ENCODE measurements at places on chromosomes 3 and 15.
A peak's percentile ranks its signal among the peaks of the same experiment; 100 is the strongest.

GRCh38 chr3:94379264-94379663 lies 316.4 kb downstream of the NSUN3 start:
- no peak for DNase-seq

- DNase-seq: no peak
These were observed 3.2 kb upstream of the ANKRD63 start for GRCh38 chr15:40286061-40286532.

DNA sequence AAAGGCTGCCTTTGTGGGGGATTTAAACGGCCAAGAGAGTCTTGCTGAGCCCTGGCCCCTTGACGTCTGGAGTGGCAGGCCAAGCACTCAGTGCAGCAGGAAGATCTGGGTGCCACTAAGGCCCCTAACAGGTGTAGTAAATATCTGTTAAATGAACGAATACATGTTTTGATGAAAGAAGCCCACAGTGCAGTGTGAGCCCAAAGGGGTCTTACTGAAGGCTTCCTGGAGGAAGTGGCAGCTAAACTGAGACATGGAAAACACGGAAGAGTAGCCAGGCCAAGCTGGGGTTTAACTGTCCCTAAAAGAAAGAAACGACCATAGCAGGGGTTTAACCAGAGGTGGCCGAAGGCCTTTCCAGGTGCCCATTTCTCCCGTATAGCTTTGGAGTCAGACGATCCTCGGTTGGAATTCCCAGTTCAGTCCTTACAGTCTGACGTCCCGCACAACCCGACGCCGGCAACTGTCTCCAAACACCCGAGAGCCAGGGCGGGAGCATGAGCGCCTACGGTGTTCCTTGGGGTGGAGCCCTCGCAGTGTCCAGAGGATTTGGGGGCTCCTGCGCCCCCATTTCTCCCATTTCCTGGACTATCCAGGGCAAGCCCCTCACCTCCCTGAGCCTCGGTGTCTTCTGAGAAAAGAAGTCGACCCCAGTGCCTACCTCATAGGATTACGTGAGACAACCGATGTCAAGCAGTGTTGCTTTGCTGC lies 910 bp upstream of the ABHD6 start:
- no peak for DNase-seq

- no peak for DNase-seq
These were observed 84.4 kb downstream of the VPS8 start for GRCh38 chr3:184896336-184896735.

DNA sequence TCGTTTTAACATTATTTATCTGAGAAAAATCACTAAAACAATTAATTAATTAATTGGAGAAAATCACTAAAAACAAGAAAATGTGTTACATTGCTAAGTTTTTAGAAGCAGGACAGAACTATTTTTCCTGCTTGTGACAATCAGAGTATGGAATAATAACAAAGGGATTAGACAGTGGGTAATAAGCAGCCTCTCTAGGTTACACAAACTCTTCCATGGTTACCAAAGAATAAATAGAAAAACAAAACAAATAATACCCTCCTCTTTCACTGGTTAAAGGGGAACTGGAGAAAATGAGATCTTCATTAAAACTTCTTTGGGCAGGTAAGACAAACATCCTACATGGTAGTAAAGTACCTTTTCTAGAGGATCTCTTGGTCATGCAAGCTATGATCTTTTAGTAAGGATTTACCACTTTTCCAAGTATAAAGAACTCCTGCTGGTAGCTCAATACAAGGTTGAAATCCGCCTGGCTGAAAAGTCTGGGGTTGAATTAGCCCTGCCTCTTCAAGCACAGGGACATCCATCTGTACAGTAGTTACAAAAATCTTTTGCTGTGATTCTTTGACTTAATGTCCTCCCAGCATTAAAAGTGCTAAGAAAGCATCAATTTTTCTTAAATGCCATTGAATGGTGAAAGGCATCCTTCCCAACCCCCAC lies 2.5 kb upstream of the PLCH1 start:
- DNase-seq: no peak

- DNase-seq: no peak
These were observed 75.5 kb downstream of the NEDD4 start for GRCh38 chr15:55917881-55918296.

- no peak for DNase-seq
These were observed 28.4 kb downstream of the CRTC3 start for GRCh38 chr15:90558171-90558573.

DNA sequence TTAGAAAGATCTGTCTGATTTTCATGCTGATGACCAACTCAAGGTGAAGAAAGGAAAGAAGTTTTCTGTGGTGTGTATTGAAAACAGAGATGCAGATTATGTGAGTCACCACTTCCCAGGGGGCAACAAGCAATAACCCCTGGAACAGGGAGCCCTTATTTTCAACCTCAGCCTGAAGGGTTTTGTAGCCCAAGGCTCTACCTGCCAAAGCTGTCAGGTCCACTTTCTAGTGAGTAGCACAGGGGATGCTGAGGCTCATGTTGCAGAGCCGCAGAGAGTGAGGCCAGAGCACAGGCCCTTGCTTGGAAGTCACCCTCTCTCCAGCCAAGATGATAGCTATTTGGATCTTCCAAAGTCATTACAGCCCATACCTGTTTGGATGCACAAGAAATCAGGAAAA lies 152.2 kb upstream of the SLC24A5 start:
- DNase-seq: no peak

GRCh38 chr3:152203652-152204051 lies 65.1 kb upstream of the MBNL1 start:
- DNase-seq: no peak

DNA sequence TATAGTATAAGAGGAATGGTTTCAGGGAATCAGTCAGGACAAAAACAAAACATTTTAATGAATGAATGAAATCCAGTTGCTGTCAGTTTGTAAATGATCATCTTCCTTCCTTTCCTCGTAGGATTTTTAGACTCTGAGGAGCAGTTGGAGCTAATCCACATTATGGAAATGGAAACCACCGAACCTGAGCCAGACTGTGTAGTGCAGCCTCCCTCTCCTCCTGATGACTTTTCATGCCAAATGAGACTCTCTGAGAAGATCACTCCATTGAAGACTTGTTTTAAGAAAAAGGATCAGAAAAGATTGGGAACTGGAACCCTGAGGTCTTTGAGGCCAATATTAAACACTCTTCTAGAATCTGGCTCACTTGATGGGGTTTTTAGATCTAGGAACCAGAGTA lies 3.1 kb downstream of the TIPARP start:
- no peak for DNase-seq

GRCh38 chr3:89303701-89304100 lies 196.3 kb downstream of the EPHA3 start:
- no peak for DNase-seq

- no peak for DNase-seq
These were observed 94.8 kb downstream of the ATP8B4 start for GRCh38 chr15:50024281-50024680.

GRCh38 chr15:61393949-61394348 lies 164.8 kb upstream of the RORA start:
- no peak for DNase-seq

GRCh38 chr15:90031231-90031791 lies 30.2 kb downstream of the ZNF710 start:
- DNase-seq: no peak

DNA sequence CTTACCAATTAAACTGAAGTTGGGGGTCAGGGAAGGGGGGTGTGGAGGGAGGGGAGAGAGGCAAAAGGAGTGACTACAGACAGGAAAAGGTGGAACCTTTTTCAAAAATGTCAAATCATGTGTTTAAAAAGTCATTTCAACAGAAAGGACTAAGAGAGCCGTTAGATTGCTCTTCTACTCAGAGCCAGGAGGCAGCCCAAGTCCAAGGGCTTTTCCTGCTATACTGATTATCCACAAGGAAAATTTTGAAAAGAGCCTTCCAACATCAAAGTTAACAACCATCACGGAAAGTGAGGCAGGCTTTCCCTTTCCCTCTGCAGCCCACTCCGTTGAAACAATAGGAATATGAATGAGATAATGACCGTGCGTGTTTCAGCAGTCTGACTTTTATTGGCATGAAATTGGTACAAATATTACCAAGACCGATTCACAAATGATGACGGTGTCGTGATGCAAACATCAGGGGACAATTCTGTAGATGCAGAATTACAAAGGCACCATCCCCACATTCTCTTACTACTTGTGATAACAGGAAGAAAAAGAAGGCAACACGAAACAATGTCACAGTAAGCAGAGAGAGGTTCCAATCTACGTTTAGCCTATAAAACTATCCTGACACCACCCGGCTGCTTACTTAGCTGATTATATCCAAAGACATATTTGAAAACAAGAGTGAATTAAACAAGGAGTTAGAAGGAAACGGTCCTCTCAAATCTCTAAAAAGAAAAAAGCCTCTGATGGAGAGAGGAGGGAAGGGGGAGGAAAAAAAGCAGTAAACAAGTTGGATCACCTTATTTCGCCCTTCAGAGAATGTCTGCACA lies 453.7 kb downstream of the FOXP1 start:
- no peak for DNase-seq

DNA sequence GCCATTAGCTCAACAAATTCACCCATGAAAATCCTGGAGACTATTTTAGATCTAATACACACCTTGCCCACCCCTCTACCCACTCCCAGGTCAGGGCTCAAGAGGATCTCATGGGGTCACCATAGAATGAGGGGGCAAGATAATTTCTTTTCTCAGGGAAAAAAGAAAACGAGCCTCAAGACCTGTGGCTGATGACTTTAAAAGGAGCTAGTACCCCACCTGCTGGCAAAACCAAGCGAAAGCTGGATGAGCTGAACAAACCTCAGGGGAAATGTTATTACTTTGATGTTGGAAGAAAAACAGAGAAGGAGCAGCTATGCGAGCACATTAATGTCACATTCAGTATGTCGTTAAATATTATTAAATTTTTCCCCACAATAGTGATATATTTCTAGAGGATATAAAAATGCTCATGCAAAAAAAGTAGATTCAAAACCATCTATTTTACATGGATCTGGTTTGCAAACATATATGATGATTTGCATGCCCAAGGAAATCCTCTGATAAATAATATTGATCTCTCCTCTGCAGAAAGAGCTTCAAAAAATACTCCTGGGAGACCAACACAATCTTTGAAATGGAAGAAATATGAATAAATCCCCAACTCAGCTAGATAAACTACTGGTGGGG lies 37.7 kb downstream of the PLD1 start:
- DNase-seq: peak; percentile 11

DNA sequence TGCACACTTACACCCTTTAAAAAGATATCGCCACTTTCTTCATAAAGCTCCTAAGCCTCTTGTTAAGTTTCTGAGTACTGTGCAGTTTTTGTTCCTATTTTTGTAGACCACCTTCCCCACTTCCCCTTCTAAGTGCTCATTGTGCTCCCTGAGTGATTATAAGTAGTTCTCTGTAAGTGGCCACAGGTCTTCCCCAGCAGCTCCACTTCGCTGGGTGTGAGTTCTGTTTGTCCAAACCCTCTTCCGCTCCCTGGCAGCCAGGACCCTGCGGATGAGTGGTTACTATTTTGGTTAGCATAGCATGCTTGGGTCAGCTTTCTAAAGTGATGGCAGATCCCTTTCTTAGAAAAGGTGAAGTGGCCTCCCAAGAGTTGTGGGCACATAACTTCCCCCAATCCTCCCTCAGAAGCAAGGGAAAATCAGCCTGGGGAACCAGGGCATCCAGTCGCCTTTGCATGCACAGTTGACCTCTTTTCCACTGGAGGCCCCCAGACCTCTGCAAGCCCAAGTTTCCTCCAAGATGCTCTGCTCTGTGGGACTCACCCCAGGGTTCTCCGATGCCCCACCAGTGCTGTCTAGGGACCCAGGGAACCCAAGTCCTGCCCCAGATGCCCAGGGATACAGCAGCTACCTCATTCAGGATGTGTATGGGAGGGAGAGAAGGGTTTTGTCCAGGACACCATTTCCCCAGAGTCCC lies 69.6 kb downstream of the ATP10A start:
- DNase-seq: no peak

- DNase-seq: no peak
These were observed 33.9 kb downstream of the RAB27A start for GRCh38 chr15:55255714-55256113.

DNA sequence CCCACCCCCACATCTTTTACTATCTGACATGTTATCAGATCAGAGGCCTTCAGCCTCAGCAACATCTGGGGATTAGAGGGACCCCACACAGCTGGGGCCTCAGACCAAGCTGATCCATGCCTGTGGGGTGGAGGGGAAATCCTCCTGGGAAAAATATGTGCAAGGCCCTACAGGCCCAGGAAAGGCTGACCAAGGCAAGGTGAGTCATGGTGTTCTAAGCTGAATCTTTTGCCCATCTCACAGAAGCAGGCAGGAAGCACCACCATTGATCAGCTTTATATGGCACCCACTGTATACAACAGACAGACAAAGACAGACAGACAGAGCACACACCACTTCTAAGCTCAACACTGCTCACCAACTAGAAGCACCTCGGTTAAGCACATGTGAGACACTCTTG lies 12.4 kb upstream of the PARP6 start:
- DNase-seq: no peak

DNA sequence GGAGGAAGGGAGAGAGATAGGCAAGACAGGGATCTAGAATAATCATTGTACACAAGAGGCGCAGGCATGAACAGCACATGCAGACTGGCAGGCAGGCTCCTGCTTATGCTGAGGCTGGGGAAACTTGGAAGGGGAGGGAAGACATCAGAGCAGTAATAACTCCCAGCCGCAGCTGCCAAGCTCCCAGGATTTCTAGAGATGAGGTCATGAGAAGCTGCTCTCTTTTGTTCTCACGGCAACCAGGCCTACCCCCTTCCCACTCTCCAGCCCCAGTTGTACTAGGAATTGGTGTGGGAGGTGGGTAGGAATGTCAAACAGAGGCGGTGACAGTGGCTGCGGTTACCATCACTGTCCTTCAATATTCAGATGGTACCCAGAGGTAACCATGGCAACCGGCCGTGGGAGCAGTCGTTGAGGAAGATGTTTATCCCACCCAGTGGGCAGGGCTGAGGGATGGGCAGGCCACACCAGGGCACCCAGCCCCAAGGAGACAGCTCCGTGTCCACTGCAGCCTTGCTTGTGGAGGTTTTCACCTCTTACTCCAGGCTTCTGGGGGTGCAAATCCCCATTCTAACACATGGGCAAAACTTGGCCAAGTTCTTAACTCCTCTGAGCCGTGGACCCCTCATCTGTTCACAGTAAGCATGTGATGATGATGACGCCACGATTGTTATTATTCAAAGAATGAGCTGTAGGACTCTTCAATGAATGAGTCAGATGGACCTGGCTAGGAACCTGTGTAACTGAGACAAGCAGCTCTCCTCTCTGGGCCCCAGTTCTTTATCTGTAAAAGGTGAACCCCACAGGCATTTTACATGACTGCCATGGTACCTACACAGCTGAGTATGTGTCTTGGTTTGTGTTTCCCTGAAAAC lies 360.8 kb upstream of the PROK2 start:
- no peak for DNase-seq

GRCh38 chr3:107660306-107660976 lies 137.7 kb downstream of the BBX start:
- DNase-seq: no peak

- DNase-seq: peak; percentile 0
These were observed 36.7 kb upstream of the BDH1 start for GRCh38 chr3:197592361-197593045.

- DNase-seq: no peak
These were observed 70.4 kb upstream of the BLM start for GRCh38 chr15:90646662-90647305.

Measured in stimulated activated CD4-positive, alpha-beta T cell treated with anti-CD3 and anti-CD28 coated beads, Interleukin-12 subunit alpha, Interleukin-12 subunit beta, amount 100 ng/mL, for 48 hours (primary cell).